Left renal cortex interstitium (tissue), 4 donors: ENCODE measurements at places on chromosomes 12 and 14.

GRCh38 chr12:13362260-13362841, 165.8 kb downstream of the EMP1 start:
- peak; percentile 9 for DNase-seq

GRCh38 chr14:38255673-38256532, at the start of gene CLEC14A:
Gene CLEC14A, minus strand, starts transcription at chr14:38256093. Its CDS starts 71 bp downstream, at chr14:38256022.
- peak; percentile 24 for DNase-seq

- DNase-seq = no peak
These were observed 40.7 kb upstream of the TCL1B start for GRCh38 chr14:95645389-95645996.

DNA sequence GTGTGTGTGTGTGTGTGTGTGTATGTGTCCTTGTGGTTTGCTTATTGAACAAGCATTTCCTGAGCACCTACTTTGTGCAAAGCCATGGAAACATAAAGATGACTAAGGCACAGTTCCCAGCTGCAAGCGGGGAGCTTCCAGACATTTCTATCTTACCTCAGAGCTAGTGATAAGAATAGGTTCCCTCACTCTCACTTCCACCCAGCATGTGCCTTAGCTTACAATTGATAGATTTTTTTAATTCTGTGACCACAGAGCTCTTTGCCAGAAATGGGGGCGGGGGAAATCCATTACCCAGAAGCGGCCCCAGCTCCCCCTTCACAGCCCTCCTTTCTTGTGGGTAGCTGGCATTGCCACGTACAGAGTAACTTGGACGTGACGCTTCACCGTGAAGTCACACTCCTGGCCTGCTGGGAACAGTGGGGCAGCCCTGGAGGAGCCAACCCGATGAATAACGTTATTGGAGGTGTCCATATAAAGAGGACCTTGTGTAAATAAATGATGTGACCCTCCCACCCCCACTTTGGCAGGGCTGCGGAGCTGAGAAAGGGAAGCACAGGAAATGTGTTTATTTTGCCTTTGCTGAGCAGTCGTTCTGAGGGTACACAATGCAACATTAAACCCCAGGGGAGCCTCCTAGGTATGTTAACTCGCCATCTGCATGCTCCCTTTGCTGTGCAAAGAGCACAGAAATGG, 238.9 kb downstream of the CHST11 start:
- DNase-seq = no peak

- no peak for DNase-seq
These were observed 286.2 kb downstream of the RAD51B start for GRCh38 chr14:68105816-68106215.

- no peak for DNase-seq
These were observed 41.7 kb upstream of the RAP1B start for GRCh38 chr12:68568922-68569569.

GRCh38 chr14:36585100-36585499, 2.7 kb upstream of the NKX2-8 start:
- DNase-seq = no peak

DNA sequence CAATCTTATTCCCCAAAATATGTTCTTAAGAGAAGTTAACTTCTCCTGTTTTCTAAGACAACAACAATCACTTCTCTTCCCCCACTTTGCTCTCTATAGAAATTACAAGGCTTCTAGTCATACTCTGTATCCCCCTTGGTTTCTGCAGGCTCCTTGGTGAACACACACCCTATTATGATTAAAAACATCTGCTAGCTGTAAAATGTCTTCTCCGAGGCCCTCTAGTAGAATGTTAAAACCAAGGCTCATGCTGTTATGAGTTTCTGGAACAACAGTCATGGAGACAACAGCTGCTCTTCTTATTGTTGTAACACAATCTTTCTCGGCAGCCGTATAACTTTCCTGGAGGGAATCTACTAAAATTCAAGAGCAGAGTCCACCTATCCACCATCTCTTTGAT, 397.5 kb upstream of the CCDC196 start:
- no peak for DNase-seq

- DNase-seq = no peak
These were observed 126.1 kb downstream of the SYT10 start for GRCh38 chr12:33313476-33313875.

- no peak for DNase-seq
These were observed 29.2 kb downstream of the RASSF3 start for GRCh38 chr12:64639466-64639865.

DNA sequence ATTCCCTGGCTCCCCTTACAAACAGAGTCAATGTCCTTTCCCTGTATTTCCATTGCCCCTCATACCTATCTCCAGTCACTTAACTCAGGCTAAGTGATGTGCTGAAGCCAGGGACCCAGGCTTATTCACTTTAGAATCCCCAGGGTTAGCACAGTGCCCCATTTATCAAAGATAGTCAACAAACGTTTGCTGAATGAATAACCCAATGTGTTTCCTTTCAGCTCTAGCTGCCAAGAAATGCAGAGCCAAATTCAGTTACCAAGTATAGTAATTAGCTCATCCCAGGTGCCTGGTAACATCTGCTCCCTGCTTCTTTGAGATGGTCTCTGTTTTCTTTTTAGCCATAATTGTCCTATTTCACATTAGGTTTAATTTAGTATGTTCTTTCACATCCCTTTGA, 189.5 kb downstream of the PHLDA1 start:
- DNase-seq = no peak

- no peak for DNase-seq
These were observed 101.6 kb downstream of the OTX2 start for GRCh38 chr14:56708704-56709103.

- DNase-seq = no peak
These were observed 380.1 kb downstream of the NOVA1 start for GRCh38 chr14:26217778-26218177.

DNA sequence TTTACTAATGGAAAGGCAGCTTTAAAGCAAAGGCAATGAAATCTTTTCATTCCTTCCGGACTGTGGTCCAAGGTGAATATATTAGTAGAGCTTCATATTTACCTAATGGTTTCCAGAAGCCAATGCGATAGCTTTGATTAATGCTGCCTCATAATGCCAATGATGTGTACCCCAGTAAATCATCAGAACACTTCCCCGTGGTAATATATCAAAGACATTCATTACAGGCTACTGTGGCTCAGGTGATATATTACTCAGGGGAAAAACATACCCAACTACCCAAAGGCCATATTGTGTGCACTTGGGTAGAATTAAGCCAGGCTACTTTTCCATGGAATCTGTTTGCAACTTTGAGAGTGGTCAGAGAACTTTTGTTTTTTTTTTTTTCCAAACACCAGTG, 69.4 kb upstream of the DACT1 start:
- no peak for DNase-seq

DNA sequence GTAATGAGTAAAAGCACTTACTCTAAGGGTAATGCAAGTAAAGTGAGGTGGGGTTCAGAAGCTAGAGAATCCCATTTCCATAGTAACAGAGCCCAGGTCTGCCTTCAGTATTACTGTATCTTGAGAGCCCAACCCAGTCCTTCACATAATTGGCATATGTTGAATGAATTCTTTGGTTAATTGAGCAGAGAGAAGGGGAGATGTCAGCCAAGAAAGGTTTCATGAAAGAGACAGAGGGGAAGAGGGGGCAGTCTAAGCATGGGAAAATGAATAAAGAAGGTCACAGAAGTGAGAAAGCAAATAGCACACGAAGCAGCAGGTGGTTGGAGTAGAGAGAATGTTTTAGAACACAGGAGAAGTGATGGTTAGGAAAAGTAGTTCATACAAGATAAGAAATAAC, 371.1 kb downstream of the SEC23A start:
- no peak for DNase-seq

DNA sequence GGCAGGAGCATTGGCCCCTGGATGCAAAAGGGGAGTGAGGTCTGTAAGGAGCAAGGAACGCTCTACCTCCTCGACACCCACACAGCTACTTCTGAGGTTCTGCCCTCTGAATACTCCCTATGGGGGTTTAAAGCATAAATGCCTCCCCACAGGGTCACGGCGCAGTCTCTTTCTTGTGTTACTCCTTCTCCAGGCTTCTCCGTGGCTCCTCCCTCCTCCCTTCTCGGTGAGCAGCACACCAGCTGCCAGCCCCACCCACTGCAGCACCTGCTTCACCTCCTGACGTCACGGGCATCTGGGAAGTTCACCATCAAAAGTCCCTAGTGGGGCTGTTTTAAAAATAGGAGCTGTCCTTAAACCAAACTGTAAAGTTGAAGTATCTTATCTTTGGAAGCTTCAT, 67.3 kb downstream of the SPTB start:
- no peak for DNase-seq

DNA sequence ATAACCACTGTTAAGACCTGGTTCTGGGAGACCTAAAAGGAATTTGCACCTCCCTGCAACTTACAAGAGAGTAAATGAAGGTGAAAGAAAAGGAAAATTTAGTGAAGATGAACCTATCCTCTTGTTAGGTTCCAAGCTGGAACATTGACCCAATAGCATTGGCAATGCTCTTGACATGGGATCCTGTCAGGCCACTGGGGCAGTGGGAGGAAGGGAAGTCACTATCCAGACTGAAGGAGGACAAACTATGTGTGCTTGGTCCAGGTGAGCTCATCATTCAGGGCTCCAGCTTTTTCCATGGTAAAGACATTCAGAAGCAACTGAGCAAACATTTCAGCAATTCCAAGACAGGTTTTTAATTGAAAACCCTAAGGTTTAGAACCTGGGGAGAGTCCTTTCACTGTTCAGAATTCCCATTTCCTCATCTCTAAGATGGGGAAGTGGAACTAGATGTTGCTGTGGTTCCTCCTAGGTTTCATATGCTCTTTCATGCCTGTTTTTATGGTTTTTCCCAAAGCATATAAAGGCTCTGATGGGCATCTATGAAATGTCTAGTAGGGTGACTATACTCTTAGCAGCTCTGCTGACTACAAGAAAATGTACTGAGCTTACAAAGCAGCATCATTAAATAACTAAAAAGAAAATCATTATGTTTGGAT, 33.1 kb downstream of the MAPK1IP1L start:
- no peak for DNase-seq

DNA sequence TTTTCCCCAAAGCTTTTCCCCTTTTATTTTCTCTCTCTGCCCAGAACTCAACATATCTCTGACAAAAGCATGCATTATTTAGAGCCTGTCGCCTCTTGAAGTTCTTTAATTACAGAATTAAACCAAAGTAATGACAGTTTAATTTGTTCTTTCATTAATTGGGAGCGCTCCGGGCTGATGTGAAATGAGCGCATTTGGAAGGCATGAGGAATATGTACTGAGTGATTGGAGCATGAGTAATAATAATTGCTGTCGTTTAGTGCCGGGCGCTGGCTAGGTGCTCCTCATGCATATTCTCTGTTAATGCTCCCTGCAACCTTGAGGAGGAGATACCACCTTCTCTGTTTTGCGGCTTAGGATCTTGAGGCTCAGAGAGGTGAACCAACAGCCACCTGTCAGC, 120.5 kb downstream of the SLC25A47 start:
- no peak for DNase-seq

GRCh38 chr14:95408731-95409476, 89.2 kb upstream of the CLMN start:
- DNase-seq = no peak
